ENCODE measurements at places on chromosomes 1 and 21. TPM values are rescaled to one million over a fixed set of nuclear protein-coding genes. Genes with fewer than 3 reads are reported as not detected.

The TRIM67 gene
- not detected for total RNA-seq

The MTMR11 gene
- 7.3 TPM for total RNA-seq

DNA sequence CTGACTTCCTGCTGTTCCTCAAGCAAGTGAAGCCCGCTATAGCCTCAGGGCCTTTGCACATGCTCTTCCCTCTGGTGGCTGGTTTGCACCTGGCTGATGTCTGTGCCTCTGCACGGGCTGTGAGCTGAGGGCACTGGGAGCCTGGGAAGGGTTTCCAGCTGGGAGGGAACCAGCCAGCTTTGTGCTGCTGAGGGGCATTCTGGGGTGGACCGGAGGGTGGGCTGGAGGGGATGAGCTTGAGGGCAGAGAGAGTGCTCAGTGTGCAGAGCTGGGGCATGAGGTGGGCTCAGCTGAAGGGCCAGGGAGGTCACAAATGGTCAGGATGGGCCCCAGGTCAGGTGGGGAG lies 305.7 kb downstream of the MATN1 start:
- DNase-seq = no peak

DNA sequence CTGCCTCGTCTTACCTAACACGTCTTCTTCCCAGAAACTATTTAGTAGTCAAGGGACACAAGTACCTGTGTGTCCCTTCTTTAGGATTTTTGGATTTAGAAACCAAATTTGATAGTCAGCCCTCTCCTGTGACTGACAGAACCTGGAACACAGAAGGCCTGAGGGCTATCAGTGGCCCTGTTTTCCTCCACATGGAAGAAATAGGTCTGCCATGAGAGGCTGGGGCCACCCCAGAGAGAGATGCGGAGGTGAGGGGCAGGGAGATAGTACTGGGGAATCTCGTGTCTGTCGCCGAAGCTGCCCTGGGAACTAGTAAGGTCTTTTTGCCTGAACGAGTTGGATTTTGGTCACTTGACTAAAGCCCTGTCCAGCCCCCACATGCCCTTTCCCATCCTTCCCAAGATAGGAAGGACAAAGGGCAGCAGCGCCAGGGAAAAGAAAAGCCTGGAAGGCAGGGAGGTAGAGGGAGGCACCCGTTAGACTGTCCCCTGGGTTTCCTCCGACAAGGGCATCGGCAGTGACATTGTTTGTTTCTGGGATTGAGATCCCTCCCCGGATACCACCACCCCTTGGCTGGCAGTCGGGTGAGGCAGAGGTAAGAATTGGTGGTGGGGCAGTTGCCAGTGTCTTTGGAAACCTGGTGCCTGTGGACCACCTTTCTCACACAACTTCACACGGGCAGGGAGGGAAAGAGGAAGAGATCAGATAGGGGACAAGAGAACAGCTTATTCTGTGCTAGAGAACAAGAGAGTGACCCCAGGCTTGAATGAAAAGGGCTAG lies 19.8 kb downstream of the SMIM12 start:
- DNase-seq = no peak

DNA sequence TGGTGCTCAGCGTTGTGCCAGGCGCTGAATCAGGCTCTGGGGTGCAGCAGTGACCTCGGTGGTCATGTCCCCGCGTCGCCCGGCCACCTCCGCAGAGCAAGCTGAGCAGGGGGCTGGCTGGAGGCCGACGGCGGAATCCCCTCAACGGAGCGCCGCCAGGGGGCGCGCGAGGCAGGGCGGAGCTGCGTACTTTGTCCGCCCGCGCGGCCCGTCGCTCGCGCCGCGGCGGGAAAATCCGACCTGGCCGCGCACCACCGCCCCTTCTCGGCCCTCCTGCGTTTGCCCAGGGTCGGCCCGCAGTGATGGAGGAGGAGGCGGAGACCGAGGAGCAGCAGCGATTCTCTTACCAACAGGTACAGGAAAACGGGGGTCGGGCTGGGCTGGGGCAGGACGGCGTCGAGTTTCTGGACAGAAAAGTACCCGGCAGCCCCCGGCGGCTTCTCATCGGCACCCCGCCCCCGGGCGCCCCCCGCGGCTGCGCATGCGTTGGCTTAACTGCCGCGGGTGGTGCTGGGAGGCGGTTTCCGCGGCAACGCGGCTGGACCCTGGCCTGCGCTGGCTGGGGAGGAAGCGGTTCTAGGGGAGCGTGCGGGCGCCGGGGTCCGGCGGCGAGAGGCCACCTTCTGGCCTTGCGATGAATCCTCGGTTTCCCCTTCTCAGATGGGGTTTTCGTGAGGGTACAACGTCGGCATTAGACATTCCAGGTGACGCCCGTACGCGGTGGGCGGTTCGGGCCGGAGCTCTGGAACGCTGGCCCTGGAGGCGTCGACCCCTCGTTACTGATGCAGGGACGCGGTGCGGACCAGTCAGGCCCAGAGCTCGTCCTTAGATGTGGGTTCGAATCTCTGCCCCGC lies at the start of gene CENPS:
Gene CENPS (plus strand): TSS at position 218 of the 854 bp plus-strand sequence. CDS start 85 bp downstream, at position 303.
- DNase-seq = peak; percentile 81

DNA sequence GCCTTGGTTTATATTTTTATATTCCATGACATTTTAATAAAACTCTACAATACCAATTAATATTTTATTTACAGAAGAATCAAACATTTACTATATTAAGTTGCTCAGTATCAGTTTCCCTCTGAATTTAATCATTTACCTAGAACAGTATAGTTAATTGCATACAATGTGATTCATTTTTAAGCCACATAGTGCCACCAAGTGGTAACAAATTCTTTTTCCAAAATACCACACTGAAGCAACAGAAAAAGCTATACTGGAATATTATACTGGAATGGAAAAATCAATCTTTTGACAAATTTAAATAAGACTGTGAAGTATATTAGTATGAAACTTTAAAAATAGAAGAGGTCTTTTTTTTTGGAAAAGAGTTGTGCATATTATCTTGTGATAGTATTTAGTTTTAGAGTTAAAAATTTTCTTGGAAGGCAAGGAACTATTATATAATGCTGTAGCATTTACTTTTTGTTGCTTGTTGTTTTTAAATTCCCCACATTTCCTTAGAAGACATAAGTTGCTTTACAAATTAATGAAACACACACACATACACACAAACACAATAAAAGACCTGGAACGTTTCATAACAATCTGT lies 57.3 kb downstream of the ZNF644 start:
- peak; percentile 41 for DNase-seq

GRCh38 chr1:243247901-243248300 lies 7.2 kb downstream of the CEP170 start:
- DNase-seq = no peak

DNA sequence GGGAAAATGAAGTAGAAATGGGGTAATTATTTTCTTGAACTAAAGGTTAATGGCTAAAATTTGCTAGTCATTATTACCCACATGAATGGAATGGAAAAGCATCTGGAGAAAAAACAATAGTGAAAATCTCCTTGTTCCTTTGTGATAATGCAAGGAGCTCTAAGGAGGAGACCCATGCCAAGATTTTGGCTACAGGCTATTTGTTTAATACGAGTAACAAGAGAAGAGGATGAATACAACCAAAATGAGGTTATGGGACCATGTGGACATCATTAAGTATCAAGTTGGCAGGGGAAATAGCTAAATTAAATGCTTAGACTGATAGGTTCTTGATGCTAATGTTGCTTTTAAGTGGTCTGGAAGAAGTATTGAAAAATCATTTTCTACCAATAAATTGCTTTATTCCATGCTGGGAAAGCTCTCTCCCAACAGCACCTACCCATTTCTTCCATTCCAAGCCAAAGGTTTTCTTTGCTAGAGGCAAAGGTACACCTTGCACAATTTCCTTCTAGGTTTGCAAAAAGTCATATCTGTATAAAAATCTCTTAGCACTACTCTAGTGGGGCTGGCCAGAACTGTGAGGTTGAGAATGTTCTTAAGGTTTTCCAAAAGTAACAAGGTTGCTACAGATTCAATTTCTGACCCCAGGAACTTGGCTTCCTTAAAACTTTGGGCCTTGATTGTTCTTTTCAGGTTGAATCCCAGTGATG lies 100.2 kb downstream of the SMYD2 start:
- peak; percentile 31 for DNase-seq

- no peak for DNase-seq
Measured at GRCh38 chr21:36807422-36807928, 108.6 kb downstream of the SIM2 start.

- no peak for DNase-seq
Measured at GRCh38 chr21:24577301-24577700, 1030.0 kb downstream of the MRPL39 start.

- DNase-seq = no peak
Measured at GRCh38 chr21:15140321-15141019, 75.7 kb upstream of the NRIP1 start.

DNA sequence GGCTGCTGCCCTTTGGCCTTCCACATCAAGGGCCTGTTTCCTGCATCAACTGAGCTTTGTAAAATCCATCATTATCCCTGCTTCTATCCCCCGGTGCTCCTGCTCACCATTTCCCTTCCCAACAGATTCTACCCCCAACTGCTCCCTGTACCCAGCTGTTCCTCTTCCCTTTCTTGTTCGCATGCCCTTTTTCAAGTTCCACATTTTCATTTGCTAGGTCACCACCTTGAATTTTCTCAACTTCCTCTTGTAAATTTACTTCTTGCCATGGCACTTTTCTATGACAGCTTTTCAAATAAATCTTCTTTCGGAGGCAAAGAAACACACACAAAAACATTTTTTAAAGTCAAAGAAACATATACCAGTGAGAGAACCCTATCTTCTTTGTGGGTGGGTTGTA lies 330.5 kb upstream of the ADGRL2 start:
- DNase-seq = no peak

- DNase-seq = no peak
Measured at GRCh38 chr1:65824103-65824502, 31.4 kb downstream of the PDE4B start.

- DNase-seq = no peak
Measured at GRCh38 chr1:107840725-107841124, 124.3 kb downstream of the VAV3 start.

GRCh38 chr1:179586107-179586823 lies 5.4 kb upstream of the TDRD5 start:
- peak; percentile 6 for DNase-seq

DNA sequence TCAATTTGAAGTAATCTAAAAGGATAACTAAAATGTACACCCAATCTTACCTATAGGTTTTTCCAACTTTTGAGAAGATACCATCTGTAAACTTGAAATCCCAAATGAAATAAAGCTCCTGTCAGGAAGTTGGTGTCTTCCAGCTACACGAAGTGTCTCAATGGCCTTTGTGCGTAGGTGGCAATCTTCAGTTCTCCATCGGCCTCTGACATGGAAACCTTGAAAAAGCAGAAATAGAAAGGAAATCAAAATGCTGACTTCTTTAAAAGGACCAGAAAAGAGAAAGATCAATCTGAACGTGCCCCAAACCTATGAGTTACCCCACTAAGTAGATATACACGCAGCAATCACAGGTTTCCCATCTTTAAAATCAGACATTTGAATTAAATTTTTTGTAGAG lies 10.0 kb downstream of the MKNK1 start:
- DNase-seq = no peak

DNA sequence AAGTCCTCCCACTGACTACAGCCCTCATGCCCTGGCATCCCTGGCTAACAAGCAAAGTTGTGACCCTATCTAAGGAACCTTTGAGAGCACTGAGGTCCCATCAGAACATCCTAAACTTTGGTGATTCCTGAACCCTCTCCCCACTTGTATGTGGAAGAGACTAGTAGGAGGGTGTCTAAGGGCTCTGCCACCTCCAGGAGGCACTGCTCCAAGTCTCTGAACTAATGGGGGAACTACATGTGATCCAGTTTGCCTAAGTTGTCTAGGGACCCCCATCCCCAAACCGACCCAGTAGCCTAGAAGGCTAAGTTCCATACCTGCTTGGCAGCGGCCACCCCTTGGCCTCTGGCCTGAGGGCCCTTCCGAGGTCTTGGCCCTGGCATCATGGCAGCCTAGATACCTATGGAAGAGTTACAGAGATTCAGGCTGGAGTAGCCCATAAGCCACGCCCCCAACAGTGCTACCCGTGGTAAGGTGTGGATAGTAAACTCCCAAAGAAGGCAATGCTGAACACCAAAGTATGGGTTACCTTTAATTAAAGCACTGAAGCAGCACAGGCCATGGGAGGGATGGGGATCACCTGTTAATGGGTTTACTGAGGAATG lies 1.7 kb downstream of the CC2D1B start:
- DNase-seq = no peak

DNA sequence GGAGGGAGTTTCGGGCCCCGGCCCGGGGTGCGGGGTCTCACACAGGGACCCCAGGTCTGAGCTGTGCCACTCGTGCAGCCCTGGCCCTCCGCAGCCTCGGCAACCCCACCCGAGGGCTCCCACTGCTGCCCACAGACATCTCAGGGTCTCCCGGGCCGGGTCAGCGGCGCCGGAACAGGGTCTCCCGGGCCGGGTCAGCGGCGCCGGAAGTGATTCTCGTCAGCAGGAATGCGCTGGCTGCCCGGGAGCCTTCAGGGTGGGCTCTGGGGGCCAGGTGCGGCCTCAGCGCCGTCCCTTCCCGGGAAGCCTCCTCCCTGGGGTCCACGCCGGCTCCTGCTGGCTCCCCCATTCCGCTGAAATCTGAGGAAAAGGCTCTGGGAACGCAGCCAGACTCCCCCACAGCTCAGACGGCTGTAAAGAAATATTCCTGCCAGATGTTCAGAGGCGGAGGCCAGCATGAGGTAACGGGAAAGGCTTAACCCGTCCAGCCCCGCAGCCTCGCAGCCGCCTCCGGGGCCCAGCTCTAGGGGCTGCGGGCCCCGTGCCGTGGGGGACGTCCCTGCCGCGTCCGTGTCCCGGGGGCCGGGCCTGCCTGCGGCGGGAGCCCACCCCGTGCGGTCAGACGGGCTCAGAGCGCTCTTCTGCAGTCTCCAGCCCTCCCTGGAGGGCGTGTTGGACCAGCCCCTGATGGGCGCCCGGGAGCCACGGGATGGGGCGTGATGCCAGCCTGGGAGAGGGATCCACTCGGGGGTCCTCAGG lies 8.7 kb upstream of the COL6A1 start:
- peak; percentile 95 for DNase-seq
